ENCODE measurements at places on chromosomes 13 and 19. TPM values are rescaled to one million over a fixed set of nuclear protein-coding genes. Genes with fewer than 3 reads are reported as not detected.

- DNase-seq, result no peak
Observed at GRCh38 chr19:35380450-35381124, 9.7 kb downstream of the GPR42 start.

- no peak for DNase-seq
Observed at GRCh38 chr13:113996912-113997745, 23.3 kb upstream of the C13orf46 start.

The FPR1 gene
- total RNA-seq, result not detected

The EDNRB gene
- not detected for total RNA-seq

The CCDC169 gene
- not detected for total RNA-seq

DNA sequence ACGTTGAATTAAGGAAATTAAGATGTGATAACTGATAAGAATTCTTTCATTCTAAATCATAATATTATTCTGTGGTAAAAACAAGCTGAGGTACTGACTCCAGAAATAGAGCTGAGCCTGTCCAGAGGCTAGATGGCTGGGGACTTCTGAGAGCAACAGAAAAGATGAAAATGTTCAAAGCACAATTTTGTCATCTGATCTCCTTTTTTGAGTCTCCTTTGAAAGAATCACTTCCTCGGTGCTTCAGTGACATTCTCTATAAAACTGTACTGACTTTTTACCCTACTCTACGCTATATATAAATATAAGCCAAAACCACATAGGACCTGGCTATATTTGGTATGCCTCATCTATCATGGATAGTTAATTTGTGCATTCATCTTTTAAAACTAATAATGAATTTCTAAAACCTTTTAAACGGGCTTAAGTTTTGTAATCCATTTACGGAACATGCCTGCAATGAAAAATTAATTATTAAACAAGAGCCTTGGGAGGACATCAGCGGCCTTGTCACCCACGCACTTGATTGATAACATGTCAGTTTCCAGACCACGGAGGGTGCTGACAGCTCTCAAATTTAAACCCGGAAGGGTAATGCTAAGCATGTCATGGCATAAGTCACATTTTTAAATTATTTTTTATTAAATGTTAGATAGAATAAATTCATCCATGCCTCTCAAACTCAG, 235.5 kb downstream of the PCDH9 start:
- no peak for DNase-seq

- peak; percentile 57 for DNase-seq
Observed at GRCh38 chr13:99352351-99353245, 45.4 kb upstream of the GPR183 start.

DNA sequence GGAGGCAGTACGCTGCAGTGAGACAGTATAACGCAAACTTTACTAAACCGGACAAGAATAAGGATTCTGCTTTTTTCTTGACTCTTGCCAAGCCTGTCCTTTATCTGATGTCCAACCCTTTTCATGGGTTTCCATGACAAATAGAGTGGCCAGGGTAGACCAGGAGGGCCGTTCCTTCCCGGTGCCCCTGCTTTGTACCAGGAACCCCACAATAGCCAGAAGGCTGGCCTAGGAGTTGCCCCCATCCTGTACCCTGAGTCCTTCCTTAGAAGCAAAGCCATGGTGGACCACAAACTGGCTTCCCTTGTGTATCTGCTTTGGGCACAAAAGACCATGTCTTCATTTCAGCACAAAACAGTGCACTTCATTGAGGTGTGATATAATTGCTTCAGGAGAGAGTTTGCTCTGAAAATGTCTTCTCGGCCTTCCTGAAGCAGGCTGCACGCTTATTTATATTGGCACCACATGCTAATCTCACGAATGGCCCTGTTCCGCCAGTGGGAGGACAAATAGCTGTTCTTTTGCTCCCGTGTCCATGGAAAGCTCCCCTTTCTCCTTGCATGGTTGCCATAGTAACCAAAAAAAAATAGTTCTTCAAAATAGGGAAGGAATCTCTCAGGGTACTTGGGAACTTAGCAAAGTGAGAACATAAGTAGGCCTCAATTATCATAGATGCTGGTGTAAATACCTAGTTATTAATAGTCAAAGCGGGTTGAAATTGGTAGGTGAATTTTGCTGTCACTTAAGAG, 222.1 kb downstream of the ZIC5 start:
- no peak for DNase-seq

GRCh38 chr13:30418717-30419459, 3.4 kb upstream of the UBE2L5 start:
- no peak for DNase-seq

DNA sequence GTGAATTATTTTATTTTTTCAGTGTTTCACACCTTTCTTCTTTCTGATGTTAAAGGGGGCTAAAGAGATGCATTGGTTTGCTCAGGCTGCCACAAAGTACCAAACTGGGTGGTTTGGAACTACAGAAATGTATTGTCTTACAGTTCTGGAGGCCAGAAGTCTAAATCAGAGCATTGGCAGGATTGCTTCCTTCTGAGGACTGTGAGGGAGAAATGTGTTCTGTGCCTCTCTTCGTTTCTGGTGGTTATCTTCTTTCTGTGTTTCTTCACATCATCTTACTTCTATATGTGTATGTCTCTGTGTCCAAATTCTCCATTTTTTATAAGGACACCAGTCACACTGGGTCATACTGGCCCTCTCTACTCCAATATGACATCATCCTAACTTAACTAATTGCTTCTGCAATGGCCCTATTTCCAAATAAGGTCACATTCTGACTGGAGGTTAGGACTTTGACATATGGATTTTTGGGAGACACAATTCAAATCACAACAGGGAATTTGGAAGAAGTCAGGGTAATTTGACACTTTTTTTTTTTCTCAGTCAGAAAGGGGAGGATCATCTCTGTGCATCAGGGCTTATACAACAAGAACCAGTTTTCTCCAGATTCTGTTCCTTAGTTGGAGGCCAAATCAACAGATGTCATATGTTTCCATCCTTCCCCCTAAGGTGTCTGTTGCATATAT, 188.2 kb downstream of the KCNRG start:
- no peak for DNase-seq

- DNase-seq, result peak; percentile 31
Observed at GRCh38 chr19:45251452-45252354, 632 bp downstream of the MARK4 start.

GRCh38 chr19:15895876-15896430, 1.9 kb downstream of the CYP4F2 start:
- no peak for DNase-seq
